ENCODE measurements at places on chromosomes 16 and 17.
A peak's percentile ranks its signal among the peaks of the same experiment; 100 is the strongest.

GRCh38 chr16:67917852-67918236, 13.8 kb downstream of the CTRL start:
- no peak overlapping the region for H3K4me3 ChIP-seq

GRCh38 chr17:3893003-3893719, at the start of gene CAMKK1:
Gene CAMKK1 (minus strand): TSS chr17:3893053. CDS start chr17:3885687, 7,366 bp downstream.
- DNase-seq: peak; percentile 83
- no peaks in the 10 kb centered on the region for H3K27me3 ChIP-seq

DNA sequence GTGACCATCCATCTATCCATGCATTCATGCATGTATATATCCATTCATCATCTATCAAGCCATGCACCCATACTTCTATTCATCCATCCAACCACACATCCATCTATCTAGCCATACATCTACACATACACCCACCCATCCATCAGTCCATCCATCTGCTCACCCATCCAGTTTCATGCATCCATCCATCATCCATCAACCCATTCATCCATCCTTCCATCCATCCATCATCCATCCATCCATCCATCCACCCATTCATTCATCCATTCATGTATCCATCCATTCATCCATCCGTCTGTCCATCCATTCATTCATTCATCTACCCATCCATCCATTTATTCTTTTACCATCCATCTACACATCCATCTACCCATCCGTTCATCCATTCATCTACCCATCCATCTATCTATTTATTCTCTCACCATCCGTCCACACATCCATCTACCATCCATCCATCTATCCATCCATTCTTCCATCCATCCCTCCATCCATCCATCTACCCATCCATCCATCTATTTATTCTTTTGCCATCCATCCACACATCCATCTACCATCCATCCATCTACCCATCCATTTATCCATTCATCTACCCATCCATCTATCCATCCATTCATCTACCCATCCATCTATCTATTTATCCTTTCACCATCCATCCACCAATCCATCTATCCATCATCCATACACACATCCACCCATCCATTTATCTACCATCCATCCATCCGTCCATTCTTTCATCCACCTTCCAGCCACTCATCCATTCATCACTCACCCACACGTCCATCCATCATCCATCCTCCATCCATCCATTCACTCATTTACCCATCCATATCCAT, 3.2 kb downstream of the CCL17 start:
- H3K27me3 ChIP-seq: peaks cover 16% of the 10 kb centered on the region
- no peak for DNase-seq
- H3K4me3 ChIP-seq: no peak overlapping the region
- H3K36me3 ChIP-seq: no peaks in the 10 kb centered on the region
- H3K27ac ChIP-seq: no peak overlapping the region

DNA sequence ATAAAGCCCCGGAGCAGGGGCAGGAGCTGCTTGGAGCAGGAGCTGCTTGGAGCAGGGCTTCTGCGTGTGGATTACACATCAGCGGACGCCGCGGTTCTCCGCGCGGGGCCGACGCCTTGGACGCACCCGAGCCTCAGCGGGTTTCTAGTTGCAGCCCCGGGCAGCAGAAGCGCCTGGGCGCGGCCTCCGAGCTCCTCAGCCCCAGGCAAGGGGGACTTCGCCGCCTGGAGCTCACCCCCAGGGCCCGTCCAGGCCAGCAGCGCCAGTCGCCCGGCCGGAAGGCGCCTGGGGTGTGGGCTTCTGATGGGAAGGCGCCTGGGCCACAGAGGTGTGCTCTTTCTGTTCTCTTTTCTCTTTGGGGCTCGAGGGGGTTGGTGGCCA, 6.3 kb downstream of the FOXF1 start:
- no peaks in the 10 kb centered on the region for H3K36me3 ChIP-seq
- H3K27ac ChIP-seq: no peak overlapping the region
- no peaks in the 10 kb centered on the region for H3K4me1 ChIP-seq
- DNase-seq: no peak

GRCh38 chr16:71565812-71566700, 10.8 kb downstream of the TAT start:
- H3K4me1 ChIP-seq: peaks cover 12% of the 10 kb centered on the region
- no peak overlapping the region for H3K27ac ChIP-seq
- no peaks in the 10 kb centered on the region for H3K36me3 ChIP-seq
- peaks cover 10% of the 10 kb centered on the region for H3K27me3 ChIP-seq
- no peak for DNase-seq

GRCh38 chr16:77594799-77595596, 127.3 kb upstream of the NUDT7 start:
- DNase-seq: no peak
- H3K27ac ChIP-seq: no peak overlapping the region
- H3K4me3 ChIP-seq: no peak overlapping the region
- H3K36me3 ChIP-seq: no peaks in the 10 kb centered on the region
- H3K27me3 ChIP-seq: peaks cover 14% of the 10 kb centered on the region

DNA sequence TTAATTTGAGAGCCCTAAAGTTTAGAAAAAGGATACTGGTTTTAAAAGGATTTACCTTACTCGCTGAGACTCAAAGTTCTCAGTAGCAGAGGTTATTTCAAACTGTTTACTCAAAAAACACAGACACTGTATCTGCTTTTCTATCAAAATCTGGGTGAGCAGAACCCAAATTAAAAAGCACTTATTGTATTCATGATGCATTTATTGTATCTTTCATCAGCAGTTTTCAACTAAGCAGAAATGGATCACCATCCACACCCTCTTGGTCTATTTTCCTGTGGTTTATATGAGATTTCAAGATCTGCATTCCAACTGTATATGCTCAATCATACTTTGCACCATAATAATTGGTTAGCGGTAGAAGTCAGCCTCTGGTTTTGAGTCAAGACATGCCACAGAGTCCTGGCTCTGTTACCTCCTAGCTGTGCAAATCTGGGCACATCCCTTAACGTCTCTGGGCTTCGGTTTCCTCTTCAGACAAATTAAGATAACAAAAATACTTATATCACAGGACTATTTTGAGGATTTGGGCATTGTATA, 109.5 kb downstream of the ASIC2 start:
- H3K27me3 ChIP-seq: peaks cover 45% of the 10 kb centered on the region
- no peak for DNase-seq
- H3K4me3 ChIP-seq: no peak overlapping the region

- H3K36me3 ChIP-seq: peaks cover 8% of the 10 kb centered on the region
- H3K27ac ChIP-seq: peak overlapping the region; percentile 49
- H3K4me3 ChIP-seq: no peak overlapping the region
- peak; percentile 45 for DNase-seq
Measured at GRCh38 chr17:78374631-78375274, 3.7 kb upstream of the PGS1 start.

DNA sequence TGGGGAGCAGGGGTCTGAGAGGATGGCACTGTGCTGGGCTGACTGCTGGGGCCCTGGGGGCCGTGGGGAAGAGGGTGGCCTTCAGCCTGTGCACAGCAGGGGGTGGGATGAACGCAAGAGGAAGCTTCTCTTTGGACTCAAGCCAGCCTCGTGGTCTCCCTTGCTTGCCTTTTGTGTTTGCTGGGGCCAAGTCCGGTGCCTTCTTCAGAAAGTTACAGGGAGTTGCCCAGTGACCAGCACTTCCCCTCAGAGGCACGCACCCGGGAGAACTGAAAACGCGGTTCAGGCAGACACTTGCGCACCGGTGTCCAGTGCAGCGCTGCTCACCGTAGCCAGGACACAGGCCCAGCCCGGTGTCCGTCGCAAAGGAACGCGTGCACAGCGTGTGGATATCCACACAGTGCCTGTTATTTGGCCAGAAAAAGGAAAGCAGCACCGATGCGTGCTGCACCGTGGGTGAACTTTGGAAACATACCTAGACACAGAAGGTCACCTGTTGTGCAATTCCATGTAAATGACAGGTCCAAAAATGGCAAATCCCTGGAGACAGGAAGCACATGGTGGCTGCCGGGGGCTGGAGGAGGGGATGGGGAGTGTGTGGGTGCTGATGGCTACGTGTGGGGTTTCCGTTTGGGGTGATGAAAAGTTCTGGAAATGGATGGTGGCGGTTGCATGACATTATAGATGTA, 29.4 kb upstream of the NUDT16L1 start:
- H3K27me3 ChIP-seq: no peaks in the 10 kb centered on the region
- peaks cover 22% of the 10 kb centered on the region for H3K36me3 ChIP-seq
- H3K27ac ChIP-seq: no peak overlapping the region
- H3K4me1 ChIP-seq: peaks cover 13% of the 10 kb centered on the region
- no peak for DNase-seq

DNA sequence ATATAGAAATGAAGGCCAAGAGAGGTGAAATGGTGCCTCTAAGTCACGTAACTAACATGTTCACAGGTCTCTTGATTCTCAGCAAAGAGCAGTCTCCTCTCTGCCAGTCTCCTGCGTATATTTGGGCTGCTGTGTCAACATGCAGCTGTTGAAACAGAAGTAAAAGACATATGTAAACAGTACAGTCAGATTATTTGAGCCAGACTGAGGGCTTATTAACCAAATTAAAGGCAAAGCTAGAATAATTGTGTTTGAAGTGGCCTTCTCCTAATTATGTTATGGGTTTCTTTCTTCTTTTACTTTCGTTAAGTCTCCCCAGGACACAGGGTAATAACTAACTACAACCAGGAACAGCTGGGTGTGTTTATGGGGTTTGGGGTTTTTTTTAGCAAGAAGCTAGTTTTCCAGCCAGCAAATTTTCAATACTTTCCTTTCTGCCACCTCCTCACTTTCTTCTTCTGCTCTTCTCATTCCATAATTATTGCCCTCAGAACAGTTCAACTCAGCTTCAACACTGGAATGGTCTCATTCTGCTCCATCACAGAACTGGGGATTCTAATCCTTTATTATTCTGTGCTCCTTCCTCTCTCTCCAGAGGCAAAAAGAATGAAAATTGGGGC, 18.4 kb downstream of the G6PC1 start:
- peak overlapping the region; percentile 77 for H3K27ac ChIP-seq
- peaks cover 17% of the 10 kb centered on the region for H3K27me3 ChIP-seq

DNA sequence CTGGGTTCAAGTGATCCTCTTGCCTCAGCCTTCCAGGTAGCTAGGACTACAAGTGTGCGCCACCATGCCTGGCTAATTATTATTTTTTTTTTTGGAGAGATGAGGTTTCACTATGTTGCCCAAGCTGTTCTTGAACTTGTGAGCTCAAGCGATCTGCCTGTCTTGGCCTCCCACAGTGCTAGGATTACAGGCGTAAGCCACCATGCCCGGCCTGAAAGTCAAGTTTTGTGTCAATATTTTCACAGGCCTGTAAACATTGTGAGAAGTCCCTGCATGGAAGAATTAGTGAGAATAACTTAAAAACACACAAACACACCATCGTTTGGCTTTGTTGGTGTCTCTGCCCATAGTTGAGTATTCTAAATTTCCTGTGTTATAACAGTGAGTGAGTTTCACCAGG, 22.2 kb downstream of the NUP85 start:
- no peak for DNase-seq
- peaks cover 56% of the 10 kb centered on the region for H3K36me3 ChIP-seq
- no peaks in the 10 kb centered on the region for H3K27me3 ChIP-seq
- H3K27ac ChIP-seq: no peak overlapping the region
- H3K4me1 ChIP-seq: no peaks in the 10 kb centered on the region

GRCh38 chr16:57637020-57637419, 8.6 kb downstream of the ADGRG1 start:
- no peaks in the 10 kb centered on the region for H3K27me3 ChIP-seq
- no peak overlapping the region for H3K27ac ChIP-seq
- no peak for DNase-seq

GRCh38 chr17:31550389-31551056, 159.0 kb downstream of the RAB11FIP4 start:
- H3K4me3 ChIP-seq: peak overlapping the region; percentile 84
- peak overlapping the region; percentile 32 for H3K27ac ChIP-seq
- no peaks in the 10 kb centered on the region for H3K27me3 ChIP-seq
- no peak for DNase-seq
- H3K4me1 ChIP-seq: peaks cover 17% of the 10 kb centered on the region

DNA sequence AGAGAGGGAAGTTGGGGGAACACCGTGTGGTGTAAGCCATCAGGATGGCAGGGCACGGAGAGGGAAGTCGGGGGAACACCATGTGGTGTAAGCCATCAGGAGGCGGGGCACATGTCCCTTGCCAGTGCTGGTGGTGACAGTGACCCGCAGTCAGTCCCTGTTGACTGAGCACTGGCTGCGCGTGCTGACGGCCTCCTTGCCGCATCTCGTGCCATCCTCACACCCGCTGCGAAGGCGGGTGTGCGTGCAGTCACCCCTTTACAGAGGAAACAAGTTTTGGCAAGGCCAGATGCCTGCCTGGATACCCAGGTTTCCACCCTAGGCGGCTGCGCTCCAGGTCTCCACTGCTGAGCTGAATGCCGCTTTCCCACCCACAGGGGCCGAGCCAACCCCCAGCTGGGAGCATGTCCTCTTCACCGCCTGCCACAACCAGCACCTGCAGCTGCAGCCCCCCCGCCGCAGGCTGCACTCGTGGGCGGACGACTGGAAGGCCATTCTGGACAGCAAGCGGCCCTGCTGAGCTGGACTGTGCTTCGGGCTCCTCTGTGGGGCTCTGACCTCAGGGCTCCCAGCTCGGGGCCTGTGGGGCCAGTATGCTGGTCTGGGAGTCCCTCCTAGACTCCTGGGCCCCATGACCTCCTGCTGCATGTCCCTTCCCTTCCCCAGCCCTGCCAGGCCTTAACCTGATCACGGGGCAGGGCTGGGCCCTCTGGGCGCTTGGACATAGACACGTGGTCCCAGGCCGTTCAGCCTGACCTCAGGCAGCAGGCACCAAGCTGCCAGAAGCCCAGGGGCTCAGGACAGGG, 43.5 kb downstream of the NT5M start:
- H3K4me3 ChIP-seq: no peak overlapping the region
- no peaks in the 10 kb centered on the region for H3K27me3 ChIP-seq
- H3K36me3 ChIP-seq: no peaks in the 10 kb centered on the region
- H3K27ac ChIP-seq: no peak overlapping the region

DNA sequence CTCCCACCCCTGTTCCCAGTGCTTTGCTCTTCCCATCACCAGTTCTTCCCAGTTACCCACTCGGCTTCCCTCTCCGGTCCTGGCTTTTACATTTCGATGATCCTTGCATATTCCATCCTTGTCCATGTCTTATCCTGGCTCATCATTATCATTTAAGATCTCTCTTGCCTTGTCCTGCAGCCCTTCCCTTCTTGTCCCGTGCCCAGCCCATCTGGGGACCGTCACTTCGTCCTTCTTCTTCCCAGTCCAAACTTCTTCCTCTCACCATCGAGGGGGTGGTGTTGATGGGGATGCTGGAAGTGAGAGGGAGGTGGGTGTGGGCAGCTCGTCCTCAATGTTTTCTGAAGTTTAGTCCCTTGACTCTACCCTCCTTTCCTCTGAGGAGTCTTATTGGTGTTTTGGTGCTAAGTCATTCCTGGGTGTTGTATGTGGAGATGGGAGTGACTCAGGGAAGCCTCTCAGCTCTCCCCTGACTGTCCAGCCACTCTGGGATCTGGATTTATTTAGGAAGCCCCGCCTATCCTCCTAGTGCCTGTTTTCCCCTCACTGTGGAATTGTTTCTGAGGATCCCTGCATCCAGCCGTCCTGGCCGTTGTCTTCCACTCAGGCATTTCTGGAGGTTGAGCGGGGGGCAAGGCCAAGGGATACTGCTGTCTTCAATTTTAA, 975 bp downstream of the SNX29 start:
- H3K4me1 ChIP-seq: peaks cover 30% of the 10 kb centered on the region
- H3K4me3 ChIP-seq: peak overlapping the region; percentile 87
- H3K27ac ChIP-seq: peak overlapping the region; percentile 86
- peak; percentile 47 for DNase-seq
- H3K27me3 ChIP-seq: no peaks in the 10 kb centered on the region

GRCh38 chr17:49967621-49968404, 1.2 kb upstream of the DLX4 start:
- no peak overlapping the region for H3K27ac ChIP-seq
- no peak for DNase-seq
- peaks cover 74% of the 10 kb centered on the region for H3K27me3 ChIP-seq
- no peaks in the 10 kb centered on the region for H3K36me3 ChIP-seq

Measured in MCF 10A (cell line).